ENCODE measurements at places on chromosomes 3 and 15. TPM values are rescaled to one million over a fixed set of nuclear protein-coding genes. Genes with fewer than 3 reads are reported as not detected.

The PCSK6 gene
- 19.2 TPM for total RNA-seq

The PIGZ gene
- 10.6 TPM for total RNA-seq

The CHRNA7 gene
- 4.8 TPM for total RNA-seq

The RAB27A gene
- 12.4 TPM for total RNA-seq

The GOLGA6D gene
- not detected for total RNA-seq

The SLC22A13 gene
- not detected for total RNA-seq

The COL8A1 gene
- 187 TPM for total RNA-seq

The WDR72 gene
- total RNA-seq: not detected

- no peak for DNase-seq
Measured at GRCh38 chr3:139587797-139588196, 48.3 kb upstream of the RBP1 start.

DNA sequence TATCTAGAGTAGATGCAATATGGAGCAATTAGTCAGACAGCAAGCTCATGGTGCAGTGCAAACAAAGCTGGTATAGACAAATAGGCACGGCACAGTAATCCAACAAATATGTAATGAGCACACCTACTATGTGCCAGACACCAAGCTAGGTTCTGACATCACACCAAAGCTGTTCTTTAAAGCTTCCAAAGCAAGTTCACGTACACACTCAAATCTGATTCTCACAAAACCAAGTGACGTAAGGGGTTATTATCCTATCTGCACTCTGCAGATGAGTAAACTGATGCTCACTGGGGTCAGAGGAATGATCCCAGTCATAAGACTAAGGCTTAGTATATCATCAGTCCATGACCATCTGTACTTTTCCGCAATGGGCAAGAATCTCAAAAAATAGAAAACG, 27.8 kb upstream of the LIPC start:
- no peak for DNase-seq

DNA sequence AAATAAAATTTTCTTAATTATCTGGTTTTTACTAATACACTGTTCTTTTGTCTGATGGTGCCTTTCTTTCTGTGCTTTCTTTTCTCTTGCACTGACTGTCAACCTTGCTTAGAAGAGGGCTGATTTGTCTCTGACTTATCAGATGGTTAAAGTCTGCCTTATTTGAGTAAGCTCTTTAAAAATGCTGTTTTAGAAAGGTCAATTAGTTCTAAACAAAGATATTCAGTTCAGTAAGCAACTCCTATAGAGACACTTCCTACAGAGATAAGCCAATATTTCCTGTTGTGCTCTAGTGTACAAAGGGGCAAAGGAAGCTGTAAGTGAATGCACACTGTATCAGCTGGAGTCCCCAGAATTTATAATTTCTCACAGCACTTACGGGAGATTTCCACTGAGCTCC, 153.4 kb upstream of the TSPAN3 start:
- DNase-seq: no peak

- no peak for DNase-seq
Measured at GRCh38 chr3:148084931-148085330, 612.8 kb upstream of the AGTR1 start.

DNA sequence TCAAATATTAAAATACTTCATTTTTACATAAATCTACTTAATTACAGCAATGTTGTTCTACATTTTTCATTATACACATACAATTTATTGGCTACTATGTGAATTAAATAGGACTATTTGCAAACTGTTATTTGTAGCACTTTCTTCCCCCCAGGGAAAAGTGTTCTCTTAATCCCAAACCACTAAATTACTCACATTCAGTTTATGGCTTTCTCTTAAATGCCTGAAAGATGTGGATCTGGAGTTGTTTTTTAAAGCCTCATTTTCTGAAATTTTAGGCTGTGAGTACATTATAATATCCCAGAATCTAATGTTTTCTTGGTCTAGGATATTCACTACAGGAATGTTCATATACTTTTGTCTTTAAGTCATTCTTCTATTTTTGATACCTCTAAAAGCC, 32.7 kb downstream of the PRTG start:
- DNase-seq: no peak

GRCh38 chr15:39578851-39579486, 1.9 kb upstream of the THBS1 start:
- DNase-seq: peak; percentile 31

DNA sequence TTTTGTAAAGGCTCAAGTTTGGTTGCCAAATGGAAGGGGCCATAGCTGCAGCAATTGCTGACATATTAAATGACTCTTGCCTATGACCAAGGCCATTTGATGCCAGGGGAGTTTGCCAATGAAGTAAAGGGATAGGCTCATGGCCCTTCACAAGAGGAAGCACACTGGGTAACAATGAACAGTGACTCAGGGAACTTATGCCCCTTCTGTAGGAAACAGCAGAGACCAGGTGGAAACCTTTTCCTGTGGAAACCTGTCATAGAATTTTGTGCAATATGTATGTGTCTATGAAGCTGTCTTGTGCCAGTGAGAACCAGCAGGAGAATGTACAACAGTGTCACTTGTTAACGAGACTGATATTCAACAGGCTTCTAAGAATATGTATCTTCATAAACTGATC, 25.4 kb upstream of the AVEN start:
- DNase-seq: no peak

GRCh38 chr3:10722911-10723310, 93.1 kb upstream of the SLC6A11 start:
- no peak for DNase-seq

DNA sequence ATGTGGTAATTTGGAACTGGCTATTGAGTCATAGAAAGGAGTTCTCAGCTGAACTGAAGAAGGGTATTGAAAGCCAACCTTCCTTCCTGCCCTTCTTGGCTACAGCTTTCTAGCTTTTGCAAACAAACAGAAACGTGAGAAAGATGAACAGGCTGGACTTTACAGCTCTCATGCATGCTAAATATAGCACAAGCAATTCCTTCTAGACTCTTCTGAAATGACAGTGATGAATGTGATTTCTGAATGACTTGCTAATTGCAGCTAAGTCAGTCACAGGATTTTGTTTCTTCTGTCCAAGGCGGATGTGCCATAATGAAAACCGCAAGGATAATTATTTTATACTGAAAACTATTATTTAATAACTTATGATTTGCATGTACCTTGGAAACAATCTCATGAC, 36.3 kb downstream of the BCHE start:
- DNase-seq: no peak

- no peak for DNase-seq
Measured at GRCh38 chr3:99747915-99748314, 69.7 kb upstream of the CMSS1 start.

GRCh38 chr3:26106228-26106627, 316.3 kb downstream of the OXSM start:
- no peak for DNase-seq

GRCh38 chr15:45148076-45149059, 18.6 kb downstream of the DUOX1 start:
- no peak for DNase-seq

DNA sequence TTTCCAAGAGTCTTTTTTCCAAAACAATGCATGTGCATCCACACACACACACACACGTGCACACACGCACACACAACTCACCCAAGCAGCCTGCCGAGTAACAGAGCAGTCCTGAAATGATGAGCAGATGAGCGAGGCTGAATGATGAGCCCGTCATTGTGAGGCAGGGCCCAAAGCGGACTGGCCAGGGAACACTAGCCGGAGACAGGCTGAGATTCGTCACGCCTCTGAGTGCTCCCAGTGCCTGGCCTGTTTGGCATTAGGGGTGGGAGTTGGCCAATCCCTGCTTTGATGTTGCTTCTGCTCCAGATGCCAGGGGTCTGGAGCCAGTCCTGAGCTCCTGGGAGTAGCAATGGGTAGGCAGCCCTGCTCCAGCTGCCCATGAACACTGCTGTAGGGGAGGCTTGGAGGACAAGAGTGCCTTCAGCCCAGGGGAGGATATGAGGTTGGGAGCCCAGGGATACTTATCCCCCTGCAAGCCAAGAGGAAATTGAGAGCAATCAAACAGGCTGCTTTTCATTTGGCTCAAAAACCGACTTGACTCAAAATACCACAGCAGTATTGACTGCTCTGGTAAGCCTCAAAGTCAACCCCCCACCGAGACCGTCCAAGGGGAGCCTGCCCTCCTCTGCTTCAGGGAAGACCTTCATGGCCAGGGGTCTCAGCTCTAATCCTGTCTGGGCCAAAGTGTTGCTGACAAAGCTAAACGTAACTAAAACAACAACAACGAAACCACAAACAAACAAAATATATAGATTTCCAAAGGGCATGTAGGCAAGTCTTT, 22.9 kb downstream of the COLQ start:
- no peak for DNase-seq

DNA sequence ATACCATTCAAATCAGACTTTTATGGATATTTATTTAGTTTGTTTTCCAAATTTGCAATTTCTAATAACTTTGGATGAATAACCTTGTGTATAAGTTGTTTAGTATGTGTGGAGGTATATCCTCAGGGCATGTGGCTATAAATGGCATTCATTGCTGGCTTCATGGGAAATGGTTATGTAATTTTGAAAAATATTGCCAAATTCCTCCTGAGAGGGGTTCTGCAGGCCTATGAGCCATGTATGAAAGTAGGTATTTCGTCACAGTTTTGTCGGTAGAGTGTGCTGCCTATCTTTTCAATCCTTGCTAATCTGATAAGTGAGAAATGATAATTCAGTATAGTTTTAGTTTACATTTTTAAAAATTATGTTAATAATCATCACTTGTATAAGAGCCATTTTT, 256.4 kb upstream of the ZNF385D start:
- DNase-seq: no peak

DNA sequence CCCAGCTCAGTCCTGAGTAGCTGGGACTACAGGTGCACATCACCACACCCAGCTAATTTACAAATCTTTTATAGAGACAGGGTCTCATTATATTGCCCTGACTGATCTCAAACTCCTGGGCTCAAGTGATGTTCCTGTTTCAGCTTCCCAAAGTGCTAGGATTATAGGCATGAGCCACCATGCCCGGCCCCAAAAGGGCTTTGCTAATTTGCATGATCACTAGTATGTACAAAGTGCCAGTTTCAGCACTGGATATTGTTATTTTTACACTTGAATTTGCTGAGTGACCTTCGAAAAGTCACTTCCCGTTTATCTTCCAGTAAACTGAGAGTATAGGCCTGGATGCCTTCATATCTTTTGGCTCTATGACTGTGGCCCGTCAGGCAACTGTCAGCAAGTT, 12.2 kb downstream of the CLN6 start:
- no peak for DNase-seq

GRCh38 chr15:60713119-60714084, 234.5 kb upstream of the ICE2 start:
- DNase-seq: no peak

GRCh38 chr3:61839256-61839655, 277.9 kb downstream of the PTPRG start:
- no peak for DNase-seq

GRCh38 chr15:63381301-63382204, at the start of gene CA12:
Gene CA12 (minus strand): TSS chr15:63381846. CDS start chr15:63381720, 126 bp downstream.
- DNase-seq: no peak

GRCh38 chr3:31002730-31003129, 108.3 kb upstream of the GADL1 start:
- no peak for DNase-seq

- DNase-seq: no peak
Measured at GRCh38 chr3:98259707-98260106, 4.3 kb upstream of the OR5H6 start.

GRCh38 chr3:69058180-69058946, 6.2 kb upstream of the TMF1 start:
- DNase-seq: no peak

DNA sequence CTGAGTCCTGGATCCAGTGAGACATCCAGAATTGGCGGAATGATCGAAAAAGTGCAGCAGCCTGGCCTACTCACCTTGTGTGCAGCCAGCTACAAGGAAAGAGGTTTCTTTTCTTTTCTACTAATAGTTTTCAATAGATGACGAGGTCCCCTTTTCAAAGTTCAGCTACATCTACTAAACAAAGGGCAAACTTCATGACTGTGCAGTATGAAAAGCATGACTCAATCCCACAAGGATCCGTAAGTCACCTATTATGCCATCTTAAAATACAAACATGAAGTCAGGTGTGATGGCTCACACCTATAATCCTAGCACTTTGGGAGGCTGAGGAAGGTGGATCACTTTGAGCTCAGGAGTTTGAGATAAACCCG, 16.7 kb downstream of the MIX23 start:
- no peak for DNase-seq

All from glomerular endothelial cell (primary cell).